Hematopoietic multipotent progenitor cell (in vitro differentiated cells): ENCODE measurements at places on chromosomes 3 and 15.

GRCh38 chr15:31341496-31342195, 15.0 kb downstream of the KLF13 start:
- DNase-seq: no peak

GRCh38 chr3:20280257-20280656, 94.3 kb upstream of the SGO1 start:
- no peak for DNase-seq

GRCh38 chr3:182981038-182981380, 671 bp upstream of the DCUN1D1 start:
- no peak for DNase-seq

DNA sequence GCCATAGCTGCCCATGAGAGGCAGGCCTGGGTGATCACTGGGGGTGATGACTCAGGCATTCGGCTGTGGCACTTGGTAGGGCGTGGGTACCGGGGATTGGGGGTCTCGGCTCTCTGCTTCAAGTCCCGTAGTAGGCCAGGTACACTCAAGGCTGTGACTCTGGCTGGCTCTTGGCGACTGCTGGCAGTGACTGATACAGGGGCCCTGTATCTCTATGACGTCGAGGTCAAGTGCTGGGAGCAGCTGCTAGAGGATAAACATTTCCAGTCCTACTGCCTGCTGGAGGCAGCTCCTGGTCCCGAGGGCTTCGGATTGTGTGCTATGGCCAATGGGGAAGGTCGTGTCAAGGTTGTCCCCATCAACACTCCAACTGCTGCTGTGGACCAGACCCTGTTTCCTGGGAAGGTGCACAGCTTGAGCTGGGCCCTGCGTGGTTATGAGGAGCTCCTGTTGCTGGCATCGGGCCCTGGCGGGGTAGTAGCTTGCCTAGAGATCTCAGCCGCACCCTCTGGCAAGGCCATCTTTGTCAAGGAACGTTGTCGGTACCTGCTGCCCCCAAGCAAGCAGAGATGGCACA, 5.3 kb downstream of the WDR6 start:
- DNase-seq: no peak

DNA sequence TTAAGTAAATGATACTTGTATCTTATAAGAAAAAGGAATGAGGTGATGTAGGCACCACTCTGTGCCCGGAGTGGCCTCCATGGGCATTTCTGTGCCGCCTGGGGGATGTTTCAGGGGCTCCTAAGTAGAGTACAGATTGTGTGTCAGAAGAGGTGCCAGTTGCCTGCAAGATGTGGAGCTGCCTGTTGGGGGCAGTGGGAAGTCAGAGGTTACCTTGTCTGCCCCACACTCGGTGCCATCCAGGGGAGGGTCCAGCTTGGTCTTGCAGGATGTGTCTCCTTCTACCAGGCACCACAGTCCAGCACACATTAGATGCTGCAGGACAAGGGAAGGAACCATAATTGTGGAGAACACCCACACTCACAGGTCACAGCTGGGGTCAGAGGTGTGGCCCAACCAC, 208.8 kb downstream of the ADAMTS17 start:
- DNase-seq: no peak

GRCh38 chr3:117547956-117548550, 838.5 kb downstream of the TUSC7 start:
- DNase-seq: no peak

DNA sequence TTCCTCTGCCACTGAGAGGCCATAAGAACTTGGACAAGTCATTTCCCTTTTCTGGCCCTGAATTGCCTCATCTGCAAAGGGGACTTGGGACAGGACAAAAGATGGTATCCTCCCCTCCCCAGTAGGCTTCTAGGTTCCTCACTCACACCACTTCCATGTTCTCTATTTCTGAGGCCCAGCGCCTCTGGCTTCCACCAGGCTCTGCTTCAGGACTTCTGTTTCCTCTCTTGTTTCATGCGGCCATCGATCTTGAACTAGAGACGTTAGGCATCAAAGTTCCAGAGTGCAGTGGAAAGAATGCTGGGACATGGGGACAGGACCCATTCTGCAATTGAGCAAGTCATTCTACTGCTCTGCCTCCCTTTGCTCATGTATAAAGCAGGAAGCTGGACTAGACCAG, 1.7 kb downstream of the TM4SF4 start:
- no peak for DNase-seq

DNA sequence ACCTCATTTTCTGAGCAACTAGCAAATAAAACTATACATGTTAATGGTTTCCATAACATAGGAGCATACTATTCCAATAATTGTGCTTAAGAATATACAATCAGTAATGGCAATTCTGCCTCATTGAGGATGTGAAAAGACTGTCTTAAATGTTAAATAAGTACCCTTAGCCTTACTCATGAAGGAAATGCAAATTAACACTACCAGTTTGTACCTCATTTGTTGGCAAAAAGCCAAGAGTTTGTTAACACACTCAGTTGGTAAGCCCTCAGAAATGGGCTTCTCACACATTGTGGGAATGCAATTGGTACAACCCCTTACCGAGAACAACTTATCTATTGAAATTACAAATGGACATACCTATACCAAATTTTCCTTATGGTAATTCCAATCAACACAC, 9.2 kb upstream of the STT3B start:
- no peak for DNase-seq

DNA sequence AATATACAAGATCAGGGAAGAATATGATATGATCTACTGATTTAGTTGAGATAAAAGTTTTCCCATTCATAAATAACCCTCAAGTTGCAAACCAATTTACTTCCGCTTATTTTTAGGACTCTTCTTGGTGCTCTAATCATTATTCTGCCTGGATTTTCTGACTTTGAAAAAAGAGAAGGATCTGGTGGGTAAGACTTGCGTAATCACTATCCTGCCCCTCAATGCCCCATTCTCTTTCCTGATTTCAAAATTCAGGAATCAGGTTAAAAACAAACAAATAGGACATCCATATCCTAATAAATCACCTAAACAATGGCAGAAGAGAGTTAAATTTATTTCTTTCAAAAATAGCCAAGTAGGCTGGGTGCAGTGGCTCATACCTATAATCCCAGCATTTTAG, 127.5 kb downstream of the CLASP2 start:
- no peak for DNase-seq

- peak; percentile 87 for DNase-seq
Observed at GRCh38 chr3:47117807-47118364, 46.0 kb downstream of the SETD2 start.

GRCh38 chr3:13676356-13677017, 127.6 kb downstream of the FBLN2 start:
- no peak for DNase-seq

DNA sequence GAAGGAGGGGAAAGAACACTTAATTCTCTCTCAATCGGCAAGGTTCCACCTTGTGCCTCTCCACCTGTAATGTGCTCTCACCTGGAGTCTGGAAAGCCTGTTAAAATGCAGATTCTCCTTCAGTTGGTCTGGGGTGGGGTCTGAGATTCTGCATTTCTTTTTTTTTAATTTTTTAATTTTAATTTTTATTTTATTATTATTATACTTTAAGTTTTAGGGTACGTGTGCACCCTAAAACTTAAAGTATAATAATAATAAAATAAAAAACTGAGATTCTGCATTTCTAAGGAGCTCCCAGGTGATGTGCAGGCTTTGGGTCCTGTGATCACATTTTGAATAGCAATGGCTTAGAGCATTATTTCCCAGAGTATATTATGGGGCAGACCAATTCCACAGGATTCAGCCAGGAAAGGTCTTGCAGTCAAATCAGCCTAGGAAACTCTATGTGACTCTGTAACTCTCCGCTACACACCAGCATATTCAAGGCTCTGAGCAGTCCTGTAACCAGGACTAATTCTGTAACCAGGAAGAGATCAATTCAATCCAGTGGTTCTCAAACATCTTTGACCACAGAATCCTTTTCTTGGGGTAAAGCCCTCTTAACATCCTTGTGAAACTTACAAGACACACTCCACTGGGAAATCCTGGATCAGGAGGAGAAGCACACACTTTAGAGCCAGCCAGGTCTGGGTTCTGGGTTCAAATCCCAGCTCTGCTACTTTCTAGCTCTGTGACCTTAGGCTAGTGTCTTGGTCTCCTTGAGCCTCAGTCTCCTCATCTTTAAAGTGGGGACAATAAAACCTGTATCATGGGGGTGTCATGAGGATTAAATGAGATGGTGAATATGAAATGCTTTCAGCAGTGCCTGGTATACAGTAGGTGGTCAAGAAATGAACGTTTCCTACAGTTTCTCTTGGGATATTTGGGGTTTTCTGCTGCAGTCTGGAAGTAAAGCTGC, 62.3 kb upstream of the SEC13 start:
- no peak for DNase-seq

DNA sequence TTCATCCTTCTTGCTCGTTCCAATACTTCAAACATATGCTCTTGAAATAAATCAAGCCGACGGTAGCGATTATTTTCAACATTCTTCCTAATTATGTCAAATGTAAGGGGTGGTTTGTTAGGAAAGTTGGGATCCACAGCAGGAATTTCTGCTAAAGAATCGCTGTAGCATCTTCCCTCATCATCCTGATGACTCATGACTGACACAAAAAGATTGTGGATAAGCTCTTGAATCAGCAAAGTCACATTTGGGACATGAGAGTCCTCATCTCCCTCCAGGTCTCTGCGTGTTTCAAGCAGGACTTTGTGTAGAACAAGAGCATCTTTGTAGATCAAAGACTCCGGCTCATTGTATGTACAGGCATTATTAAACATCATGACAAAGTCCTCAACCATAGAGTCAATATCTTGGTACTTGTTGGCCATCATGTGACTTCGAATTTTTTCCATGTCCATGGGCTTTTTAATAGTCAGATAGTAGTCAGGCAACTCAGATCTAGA, 73.0 kb downstream of the UQCC5 start:
- no peak for DNase-seq

- DNase-seq: no peak
Observed at GRCh38 chr3:41167722-41168497, 31.4 kb upstream of the CTNNB1 start.

DNA sequence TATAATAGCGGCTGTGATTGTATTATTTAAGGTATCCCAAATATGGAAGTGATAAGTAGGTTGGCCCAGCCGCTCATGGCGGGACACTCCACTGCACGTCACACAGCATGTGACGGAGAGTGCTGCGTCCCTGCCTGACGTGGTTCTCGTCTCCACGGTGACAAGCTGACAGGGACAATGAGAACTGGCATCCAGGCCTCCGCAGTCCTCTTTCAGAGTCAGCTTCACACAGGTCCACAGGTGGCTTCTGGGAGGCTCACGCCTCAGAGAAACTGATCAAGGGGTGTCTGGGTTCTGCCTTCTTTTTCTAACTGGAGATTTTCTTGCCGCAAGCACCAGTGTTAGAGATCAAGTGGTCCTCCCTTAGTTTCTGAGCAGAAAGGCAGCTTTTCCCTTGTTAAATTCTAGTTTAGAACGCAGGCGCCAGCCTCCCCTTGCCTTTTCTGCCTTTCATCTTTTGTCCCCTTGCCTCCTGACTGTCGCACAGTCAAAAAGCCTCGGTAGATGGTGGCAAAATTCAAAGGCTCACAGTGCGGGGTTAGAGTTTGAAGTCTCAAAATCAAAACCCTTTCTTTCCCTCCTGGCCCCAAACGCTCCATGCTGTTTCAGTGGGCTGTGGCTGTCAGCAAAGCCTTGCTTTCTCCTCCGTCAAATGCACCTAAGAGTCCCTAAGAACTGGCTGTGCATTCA, 120.9 kb downstream of the ATP10A start:
- no peak for DNase-seq

DNA sequence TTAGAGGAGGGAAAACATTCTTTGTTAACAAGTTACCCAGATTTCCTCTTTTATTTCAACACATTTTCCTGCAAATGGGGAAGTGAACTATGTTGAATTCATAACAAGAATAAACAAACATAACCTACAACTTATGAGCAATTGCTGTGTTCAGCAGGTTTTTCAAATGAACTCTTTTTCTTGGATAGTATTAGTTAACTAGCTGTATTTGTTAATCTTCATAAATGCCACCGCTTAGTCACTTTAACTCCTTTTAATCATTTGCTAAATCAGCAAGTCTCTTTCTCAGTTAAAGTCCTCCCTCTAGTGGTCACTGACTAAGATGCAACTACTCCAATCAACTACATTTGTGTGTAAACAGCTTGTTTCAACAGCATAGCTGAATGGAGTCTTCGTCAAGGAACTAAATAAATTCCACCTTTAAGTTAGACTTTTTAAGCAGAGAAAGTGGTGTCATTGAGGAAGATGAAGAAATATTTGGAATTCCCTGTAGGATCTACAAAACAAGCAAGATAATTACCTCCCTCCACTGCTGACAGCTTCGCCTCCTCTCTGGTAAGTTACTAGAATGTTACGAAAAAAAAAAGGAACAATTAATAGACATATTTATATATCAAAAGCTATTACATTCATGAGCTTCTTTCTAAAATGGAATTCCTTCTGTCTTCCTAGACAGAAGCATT, 1122.0 kb downstream of the ROBO1 start:
- DNase-seq: no peak

DNA sequence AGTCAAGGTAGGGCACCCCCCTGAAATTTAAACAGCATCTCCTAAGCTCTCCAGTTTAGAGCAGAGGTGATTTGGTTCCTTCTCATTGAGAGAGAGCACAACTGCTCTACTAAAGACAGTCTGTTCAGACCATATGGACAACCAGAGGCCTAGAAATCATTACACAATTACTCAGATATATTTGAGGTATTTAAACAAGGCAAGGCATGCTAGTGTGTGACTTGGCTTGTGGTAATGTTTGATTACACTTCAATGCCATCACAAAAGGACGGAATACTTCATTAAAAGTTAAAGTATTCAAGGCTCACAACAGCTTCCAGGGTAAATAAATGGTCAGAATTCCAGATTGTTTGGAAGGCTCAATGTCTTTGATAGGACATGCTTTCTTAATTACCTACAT, 110.2 kb downstream of the LRTM1 start:
- no peak for DNase-seq

GRCh38 chr15:82931221-82931620, 21.3 kb downstream of the HOMER2 start:
- DNase-seq: no peak

DNA sequence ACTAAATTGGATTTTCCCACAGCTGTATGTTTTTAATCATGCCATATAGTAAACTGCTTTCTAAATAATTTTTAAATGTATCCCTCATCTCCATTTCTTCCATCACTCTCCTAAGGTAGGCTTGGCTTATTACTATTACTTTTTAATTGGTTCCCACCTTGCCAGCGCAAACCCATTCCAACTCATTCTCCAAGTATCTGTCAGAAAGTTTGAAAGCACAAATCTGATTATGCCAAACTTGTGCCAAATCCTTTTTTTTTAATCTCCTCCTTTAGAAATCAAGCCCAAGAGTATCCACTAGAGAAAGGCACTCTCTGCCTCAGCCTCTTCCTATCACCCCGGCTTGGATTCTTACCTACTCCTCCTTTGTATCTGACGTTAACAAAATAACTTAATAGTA, 784.5 kb downstream of the TBL1XR1 start:
- DNase-seq: no peak
